ENCODE measurements at places on chromosomes 1 and 21. TPM values are rescaled to one million over a fixed set of nuclear protein-coding genes. Genes with fewer than 3 reads are reported as not detected.

The FCER1G gene
- not detected for total RNA-seq

The SLC1A7 gene
- total RNA-seq: 1.2 TPM

The JAK1 gene
- total RNA-seq: 196 TPM

The PEX14 gene
- total RNA-seq: 17.5 TPM

The FCRL1 gene
- not detected for total RNA-seq

The ITLN2 gene
- not detected for total RNA-seq

The FMO4 gene
- 1.2 TPM for total RNA-seq

The NBPF4 gene
- not detected for total RNA-seq

The HSF2BP gene
- 1.6 TPM for total RNA-seq

The HSD3B1 gene
- total RNA-seq: not detected

The LIPI gene
- total RNA-seq: not detected

The ATP1A4 gene
- total RNA-seq: not detected

The LSS gene
- 321 TPM for total RNA-seq

The HRNR gene
- not detected for total RNA-seq

The KIF14 gene
- 16.0 TPM for total RNA-seq

Data from smooth muscle cell of trachea (primary cell).